WTC11 (cell line): ENCODE measurements at places on chromosomes 5 and 9.
A peak's percentile ranks its signal among the peaks of the same experiment; 100 is the strongest.

- DNase-seq = no peak
Observed at GRCh38 chr9:86082870-86083269, 16.5 kb downstream of the GOLM1 start.

- no peak for DNase-seq
Observed at GRCh38 chr9:98777618-98778017, 18.7 kb downstream of the ANKS6 start.

DNA sequence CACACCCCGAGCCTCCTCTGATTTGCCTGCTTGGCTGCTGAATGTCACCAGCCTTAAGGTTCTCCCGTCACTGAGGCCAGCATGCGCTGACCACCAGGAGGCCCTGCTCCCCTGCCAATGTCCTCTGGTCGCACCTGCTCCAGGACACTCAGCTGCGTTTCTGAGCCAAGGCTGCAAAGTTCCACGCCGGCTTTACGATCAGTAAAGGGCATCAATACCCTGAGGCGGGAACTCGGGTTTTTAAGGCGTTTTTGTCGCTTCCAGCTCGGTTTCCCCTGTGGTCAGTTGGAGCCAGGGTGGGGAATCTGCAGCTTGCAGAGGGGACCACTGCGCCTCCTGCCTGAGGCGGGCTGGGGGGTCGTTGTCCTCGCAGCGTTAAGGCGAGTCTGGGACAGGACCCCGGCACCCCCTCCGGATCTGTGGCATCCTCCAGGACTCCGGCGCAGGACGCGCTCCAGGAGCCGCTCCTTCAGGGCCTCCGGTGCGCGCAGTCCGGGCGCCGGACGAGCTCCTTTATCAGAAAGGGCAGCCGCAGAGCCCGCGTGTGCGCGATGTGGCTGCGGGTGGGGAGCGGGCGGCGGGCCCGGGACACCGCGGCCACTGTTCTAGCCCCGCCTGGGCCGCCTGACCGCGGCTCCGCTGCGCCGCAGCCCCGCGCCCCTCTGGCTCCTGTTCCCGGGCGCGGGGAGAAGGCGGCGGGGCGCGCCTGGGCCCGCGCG, 24.1 kb upstream of the FLT4 start:
- DNase-seq = peak; percentile 50

DNA sequence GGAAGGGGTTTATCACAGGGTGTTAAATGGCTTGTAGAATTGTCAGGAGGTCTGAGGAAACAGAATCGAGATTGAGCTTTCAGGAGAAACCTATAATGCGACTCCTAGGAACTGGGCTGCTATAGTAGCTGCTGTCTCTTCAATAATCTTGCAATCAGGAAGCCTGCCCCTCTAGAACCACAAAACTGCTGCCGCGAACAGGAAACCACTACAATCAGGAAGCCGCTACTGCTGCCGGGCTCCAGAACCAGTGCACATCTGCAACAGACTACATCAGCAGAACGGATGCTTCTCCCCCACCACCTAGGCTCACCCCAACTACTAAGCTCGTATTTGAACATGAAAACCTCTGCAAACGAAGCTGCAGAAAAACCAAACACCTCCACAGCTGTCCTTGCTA, 31.6 kb downstream of the TNFSF8 start:
- no peak for DNase-seq

GRCh38 chr5:41843456-41844370, 26.5 kb downstream of the OXCT1 start:
- DNase-seq = peak; percentile 14

GRCh38 chr9:101579711-101580545, 14.8 kb downstream of the PPP3R2 start:
- no peak for DNase-seq

DNA sequence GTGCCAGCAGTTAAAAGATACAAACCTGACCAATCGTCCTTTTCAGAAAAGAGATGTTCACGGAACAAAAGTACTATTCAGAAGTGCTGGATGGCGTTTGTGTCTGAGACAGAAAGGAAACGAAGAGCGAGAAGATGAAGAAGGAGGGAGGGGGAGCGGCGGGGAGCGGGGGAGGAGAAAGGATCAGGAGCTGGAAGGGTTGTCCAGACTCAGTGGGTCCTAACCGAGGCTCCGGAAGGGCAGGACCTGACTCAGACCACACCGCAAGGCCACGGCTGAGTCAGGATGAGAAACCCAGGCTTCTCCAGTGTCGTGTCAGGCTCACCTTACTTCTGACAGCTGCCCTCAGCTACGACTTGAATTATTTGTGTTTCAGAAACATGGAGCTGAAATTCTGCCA, 46.2 kb downstream of the PAX5 start:
- DNase-seq = no peak

- DNase-seq = no peak
Observed at GRCh38 chr9:15524845-15525455, 14.2 kb upstream of the PSIP1 start.

GRCh38 chr9:75488719-75489110, 400.4 kb downstream of the OSTF1 start:
- DNase-seq = no peak

DNA sequence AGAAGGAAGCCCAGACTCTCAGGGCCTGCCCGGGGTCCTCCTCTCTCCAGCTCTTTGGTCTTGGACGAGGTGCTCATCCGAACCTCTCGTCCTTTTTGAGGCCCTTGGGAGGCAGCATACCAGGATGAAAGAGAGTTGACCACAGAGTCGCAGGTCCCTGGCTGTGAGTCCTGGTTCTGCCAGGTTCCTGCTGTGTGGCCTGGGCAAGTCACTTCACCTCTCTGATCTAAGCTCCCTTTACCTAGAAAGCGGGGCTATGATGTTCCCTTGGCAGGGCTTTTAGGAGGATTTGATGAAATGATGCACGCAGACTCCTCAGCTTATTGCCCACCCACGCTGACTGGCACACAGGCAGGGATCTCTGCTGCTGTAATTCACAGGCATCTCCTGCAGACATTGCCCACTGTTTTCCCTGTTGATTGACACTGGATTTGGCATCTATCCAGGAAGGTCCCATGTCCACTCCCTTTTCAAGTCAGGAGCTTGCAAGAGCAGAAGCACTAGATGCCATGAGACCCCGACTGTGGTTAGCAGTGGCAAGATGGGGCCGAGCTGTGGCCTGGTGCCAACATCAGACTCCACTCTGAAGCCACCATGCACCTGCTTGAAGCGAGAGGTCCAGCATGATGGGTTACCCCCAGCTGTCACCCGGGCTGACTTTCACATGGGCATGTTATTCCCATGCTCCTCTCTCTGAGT, 71.5 kb downstream of the MACROH2A1 start:
- DNase-seq = no peak

DNA sequence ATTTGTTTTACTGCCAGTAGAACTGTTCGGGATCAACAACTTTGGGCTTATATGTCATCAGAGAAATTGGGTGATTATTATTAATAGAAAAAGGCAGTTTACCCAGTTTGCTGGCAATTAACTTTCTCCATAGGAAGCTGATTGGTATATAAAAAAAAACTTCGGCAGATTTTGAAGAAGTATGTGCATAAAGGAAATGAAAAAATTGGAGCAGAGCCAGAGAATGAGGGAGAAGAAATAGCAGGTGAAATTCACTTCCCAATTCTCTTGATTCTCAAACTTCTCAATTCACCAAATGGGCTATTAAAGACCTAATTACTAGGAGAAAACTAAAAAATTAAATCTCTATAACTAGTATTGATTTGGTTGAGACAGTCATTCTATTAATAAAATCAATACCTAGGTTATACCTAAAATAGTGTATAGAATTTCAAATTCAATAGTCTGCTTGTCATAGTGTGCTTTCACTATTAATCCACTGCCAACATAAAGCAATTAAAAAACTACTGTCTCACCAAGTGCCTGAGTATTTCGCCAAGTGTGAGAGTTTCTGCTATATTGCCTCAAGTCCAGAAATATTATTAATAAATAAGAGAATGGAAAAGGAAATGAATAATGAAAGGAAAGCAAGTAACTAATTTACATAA, 47.5 kb downstream of the STX17 start:
- no peak for DNase-seq
